ENCODE measurements at places on chromosomes 7 and 10.

GRCh38 chr7:104992306-104992705 lies 21.7 kb upstream of the KMT2E start:
- DNase-seq, result no peak

GRCh38 chr10:73886661-73887293 lies 12.4 kb upstream of the CAMK2G start:
- DNase-seq, result no peak

GRCh38 chr7:101896941-101897340 lies 79.5 kb downstream of the CUX1 start:
- DNase-seq, result no peak

- DNase-seq, result no peak
Measured at GRCh38 chr7:155660758-155661093, 16.3 kb downstream of the RBM33 start.

- no peak for DNase-seq
Measured at GRCh38 chr7:46557781-46558180, 636.7 kb upstream of the IGFBP3 start.

DNA sequence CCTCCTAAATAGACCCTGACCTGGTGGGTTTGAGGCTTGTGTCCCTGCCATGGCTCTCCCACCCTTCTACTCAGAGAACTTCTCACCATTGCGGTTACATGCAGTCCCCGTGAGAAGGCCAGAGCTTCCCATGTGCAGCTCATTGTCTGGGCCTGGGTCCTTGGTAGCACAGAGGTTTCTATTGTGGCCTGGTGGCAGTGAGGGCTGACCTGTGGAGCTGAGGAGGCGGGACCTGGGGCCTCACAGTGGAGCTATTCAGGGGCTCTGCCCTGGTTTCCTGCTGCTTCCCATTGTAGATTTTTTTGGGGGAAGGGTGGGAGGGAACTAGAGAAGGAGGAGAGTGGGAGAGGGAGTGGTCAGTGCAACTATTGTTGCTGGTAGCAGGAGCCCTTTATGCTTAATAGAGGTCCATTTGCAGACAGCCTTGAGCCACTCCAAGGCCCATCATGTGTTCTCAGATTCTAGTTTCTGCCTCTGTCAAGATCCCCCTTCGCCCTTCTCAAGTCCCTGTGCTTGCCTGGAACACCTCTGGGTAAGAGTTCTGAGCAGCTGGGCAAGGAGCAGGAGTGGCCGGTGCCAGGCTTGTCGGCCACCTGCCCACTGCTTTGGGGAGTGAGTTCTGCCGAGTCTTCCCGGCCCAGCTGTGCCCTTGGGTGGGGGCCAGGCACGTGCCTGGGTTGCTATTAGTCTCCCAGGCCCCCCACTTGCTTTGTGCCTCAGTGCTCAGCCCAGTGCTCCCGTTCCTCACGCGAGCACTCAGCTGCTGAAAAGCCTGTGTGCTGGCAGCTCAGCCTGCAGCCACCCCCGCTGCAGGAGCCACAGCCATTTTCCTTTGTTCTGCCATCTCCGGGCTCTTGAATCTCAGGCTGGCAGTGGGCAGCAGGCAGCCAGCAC lies 10.7 kb downstream of the TSPAN14 start:
- no peak for DNase-seq

- DNase-seq, result no peak
Measured at GRCh38 chr10:11894381-11895107, 71.4 kb downstream of the PROSER2 start.

DNA sequence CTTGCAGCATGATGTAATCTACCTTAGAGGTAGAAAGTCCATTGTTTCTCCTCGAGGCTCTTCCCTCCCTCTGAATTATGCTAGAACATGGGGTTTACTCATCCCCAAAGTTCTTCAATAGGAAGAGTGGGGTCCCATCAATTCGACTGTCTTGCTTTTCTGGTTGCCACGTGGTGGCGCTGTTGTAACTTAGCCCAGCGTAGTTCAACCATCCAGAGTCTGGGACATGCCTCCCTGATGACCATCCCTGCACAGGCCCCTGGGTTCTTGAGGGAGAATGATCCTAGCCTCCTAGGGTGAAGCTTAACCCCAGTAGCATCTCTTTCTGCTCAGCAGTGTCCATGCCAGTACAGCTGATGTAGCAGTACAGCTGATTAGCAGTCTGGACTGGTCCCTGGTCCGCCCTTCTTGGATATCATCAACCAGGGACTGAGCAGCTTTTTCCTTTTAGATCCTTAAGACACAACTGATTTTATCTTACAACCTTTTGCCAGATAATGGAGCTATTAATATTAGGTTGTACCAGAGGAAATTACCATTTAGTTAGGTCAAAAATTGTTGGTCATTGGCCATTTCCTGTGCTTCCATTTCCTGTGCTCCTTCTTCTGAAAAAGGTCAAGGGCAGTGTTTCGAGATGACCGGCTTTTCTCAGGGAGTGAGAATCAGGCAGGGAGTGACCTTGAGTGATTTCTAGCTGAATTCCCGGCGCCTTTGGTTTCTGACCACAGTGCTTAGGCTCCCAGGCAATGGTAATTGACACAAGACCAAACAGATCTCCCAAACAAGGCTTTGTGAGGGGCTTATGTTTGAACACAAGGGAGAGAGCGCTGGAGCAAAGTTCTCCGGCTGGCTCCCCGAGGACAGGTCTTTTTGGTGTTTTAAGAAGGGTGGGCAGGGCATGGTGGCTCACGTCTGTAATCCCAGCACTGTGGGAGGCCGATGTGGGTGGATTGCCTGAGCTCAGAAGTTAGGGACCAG lies 65.4 kb downstream of the TACC2 start:
- DNase-seq, result no peak

DNA sequence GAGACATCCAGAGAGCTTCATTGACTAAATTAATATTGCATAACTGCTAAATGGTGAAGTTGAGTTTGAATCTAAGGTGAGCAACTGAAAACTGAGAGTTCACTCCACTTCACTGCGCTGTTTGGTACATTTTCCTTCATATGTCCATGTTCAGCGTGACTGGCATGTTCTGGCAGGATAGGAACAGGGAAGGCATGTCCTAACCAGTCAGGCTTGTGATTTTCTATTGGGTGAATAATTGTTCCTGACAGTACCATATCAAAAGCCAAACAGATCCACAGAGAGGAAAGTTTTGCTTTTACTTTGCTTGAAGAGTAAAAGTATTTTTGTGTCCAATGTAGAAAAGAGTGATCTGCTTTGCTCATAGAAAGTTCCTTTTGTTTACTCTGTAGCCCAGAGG lies 53.2 kb downstream of the WDFY4 start:
- no peak for DNase-seq

GRCh38 chr7:134613623-134614347 lies 32.9 kb upstream of the BPGM start:
- DNase-seq, result no peak

DNA sequence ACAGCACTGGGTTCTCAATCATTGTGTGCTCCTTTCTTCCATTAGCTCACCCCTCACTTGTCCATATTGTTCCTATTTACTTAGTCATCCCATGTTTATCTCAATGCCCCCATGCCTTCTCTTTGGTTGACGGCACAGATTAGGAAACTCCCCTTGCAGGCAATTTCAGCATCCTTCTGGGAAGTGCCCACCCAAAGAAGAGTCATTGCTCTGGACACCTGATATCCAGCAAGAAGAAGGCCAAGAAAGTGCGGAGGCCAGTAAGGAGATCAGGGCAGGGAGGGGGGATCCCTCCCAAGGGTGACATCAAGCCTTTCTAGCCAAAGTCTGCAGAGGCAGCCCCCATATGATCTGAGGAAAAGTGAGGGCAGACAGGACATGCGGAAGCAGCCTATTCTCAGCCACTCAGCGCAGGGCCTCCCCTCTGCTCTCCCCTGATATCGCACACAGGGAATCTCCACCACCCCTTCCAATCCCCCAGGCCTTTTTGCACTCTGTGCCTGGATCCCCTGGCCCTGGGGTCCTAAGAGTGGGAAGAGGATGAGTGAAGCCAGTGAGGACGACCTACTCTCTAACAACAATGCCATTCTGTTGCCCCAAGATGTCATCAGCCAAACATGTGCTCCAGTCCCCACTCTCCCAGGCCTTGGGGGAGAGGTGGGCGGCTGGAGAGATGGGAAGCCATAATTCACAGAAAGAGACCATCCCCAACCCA lies 1.8 kb downstream of the TRPV6 start:
- DNase-seq, result no peak

DNA sequence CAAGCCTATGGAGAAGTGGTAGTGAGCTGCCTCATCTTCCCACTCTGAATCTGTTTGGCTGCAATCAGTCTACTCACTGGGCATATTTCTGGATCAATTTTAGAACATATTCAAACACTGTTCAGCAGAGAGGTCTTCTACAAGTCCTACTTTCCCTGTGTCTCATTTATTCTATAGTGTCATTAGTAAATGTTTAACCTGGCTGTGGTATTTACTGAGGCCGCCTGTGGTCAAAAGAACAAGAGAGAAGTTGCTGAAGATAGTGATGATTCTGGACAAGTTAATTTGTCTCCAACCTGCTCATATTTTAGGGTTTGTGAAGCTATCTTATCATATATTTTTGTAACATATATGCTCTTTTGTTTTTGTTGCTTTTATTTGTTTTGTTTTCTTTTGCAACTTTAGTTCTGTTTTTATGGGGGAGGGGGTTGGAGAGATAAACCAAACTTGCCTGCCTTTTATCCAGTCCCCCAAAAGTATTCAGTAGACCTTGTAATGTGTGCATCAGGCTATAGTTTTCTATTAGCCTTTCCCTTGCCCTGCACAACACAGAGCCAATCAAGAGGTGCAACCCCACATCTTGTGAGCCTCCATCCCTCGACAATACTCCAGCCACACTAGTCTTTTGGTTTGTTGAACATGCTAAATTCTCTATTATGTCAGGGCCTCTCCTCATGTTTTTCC lies 362.8 kb upstream of the MBL2 start:
- DNase-seq, result no peak

DNA sequence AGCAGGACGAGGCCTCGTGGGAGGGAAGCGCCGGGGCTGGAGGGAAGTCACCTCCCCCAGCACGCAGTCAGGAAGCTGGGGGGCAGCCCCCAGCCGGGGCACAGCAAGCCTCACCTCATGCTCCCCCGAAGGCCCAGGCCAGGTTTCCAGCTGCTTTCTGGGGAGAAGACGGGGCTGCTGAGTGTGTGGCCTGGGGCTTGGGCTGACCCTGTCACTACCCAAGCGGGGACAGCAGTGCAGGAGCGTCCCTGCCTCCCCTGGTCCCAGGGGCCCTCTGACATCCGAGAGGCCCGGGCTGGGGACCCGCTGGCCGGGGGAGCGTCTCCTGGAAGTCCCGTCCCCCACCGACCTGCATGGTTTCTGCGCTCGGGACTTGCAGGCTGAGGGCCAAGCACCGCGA lies 19.7 kb upstream of the NKX6-2 start:
- DNase-seq, result no peak

- no peak for DNase-seq
Measured at GRCh38 chr7:6554848-6555247, 3.6 kb upstream of the GRID2IP start.

DNA sequence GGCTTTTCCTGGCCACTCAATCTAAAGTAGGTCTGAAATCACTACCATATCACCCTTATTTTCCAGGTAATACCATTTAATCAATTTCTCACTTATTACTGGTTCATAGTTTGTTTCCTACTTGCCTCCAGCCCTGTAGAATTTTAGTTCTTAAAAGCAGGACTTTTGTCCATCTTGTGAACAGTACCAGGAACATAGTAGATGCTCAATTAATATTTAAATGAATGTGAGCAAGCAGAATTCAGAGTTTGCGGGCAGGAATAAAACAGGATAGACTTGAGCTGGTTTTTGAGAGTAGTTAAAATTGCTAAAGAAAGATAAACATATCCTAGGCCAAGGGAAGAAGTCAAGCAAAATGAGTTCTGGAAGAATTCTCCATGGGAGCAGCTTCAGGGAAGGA lies 77.9 kb downstream of the ANK3 start:
- no peak for DNase-seq

DNA sequence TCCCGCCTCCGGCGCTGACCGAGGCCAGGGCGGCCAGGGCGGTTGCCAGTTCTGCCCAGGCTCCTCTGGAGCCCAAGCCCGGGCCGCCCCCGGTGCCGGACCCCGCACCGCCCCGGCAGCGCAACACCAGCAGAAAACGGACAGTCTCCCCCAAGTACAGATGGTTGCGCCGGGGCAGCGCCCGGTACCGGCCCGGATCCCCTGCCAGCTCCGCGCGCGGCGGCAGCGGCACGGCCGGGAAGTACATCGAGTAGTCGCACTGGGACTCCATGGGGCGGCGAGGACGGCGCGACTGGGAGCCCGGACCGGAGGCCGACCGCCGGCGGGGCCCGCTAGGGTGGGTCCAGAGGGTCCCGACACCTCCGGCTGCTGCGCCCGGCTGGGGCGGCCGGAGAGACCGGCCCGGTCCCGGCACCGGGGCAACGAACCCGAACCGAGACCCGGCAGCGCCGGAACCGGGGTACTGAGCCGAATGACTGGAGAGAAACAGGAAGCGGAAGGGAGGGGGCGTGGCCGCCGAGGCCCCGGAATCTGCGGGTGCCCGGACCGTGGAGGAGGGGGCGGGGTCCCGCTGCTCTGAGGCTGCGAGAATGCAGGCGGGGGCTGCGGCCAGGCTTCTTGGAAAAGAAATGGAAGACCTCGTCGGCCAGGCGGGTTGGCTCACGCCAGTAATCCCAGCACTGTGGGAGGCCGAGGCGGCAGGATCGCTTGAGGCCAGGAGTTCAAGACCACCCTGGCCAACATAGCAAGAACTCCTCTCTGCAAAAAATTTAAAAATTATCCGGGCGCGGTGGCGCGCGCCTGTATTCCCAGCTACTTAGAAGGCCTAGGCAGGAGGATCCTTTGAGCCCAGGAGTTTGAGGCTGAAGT lies at the start of gene TRAPPC14:
TSS of gene TRAPPC14 (minus strand) at position 495 of the 870 bp plus-strand sequence. CDS start at position 271, 224 bp downstream.
- DNase-seq, result peak; percentile 92

GRCh38 chr10:76869931-76870330 lies 767.7 kb downstream of the KCNMA1 start:
- DNase-seq, result no peak

- no peak for DNase-seq
Measured at GRCh38 chr7:40598915-40599314, 464.1 kb downstream of the SUGCT start.

DNA sequence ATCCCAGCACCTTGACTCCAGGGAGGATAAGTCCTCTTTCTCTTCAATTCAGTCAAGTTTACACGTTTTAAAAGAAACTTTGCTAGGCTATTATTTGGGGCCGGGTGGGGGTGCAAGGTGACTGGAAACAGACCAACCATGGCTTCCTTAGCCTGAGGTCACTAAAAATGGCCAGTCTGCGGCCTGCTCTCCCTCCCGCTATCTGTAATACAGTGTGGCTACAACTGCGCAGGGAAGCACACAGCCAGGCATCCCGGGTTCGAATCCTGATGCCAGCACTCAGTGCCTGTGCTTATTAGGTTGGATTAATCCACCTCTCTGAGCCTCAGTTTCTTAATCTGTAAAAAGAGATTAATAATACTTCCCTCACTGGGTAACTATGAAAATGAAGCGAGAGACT lies 19.5 kb downstream of the ATP6V1F start:
- no peak for DNase-seq

DNA sequence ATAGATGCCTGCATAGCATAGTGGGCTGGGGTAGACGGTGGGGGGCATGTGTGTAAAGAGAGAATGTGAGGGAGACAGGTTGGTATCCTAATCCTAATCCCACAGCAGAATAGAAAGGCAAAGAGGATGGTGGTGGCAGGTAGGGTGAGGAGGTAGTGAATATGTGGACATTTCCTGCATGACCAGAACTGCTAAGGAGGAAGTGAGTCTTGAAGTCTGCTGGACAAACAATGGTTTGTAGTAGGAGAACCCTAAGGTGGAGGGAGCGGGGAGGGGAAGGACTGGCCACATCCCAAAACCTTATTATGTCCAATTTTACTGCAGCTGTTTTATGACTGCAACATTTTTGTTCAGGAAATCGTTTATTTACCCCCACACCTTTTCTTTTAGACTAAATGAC lies 279.7 kb downstream of the AUTS2 start:
- DNase-seq, result no peak
